ENCODE measurements at places on chromosomes 3 and 15.

- no peak for DNase-seq
Observed at GRCh38 chr3:140189267-140189666, 254.3 kb downstream of the CLSTN2 start.

DNA sequence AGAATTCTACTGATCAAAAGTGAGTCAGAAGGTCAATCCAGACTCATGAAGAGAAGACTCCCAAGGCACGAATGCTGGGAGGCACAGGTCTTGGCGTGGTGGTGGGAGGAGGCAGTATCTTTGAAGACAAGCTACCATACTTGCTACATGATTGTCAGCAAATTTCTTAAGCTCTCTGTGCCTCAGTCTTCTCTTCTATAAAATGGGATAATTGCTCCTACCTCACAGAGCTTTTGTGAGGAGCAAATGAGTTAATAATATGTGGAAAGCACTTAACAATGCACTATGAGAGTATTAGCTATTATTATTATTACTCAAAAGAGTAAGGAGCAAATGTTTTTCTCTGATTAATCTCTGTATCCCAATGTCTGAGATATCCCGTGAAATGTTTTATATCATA lies 36.2 kb downstream of the EHD4 start:
- no peak for DNase-seq

DNA sequence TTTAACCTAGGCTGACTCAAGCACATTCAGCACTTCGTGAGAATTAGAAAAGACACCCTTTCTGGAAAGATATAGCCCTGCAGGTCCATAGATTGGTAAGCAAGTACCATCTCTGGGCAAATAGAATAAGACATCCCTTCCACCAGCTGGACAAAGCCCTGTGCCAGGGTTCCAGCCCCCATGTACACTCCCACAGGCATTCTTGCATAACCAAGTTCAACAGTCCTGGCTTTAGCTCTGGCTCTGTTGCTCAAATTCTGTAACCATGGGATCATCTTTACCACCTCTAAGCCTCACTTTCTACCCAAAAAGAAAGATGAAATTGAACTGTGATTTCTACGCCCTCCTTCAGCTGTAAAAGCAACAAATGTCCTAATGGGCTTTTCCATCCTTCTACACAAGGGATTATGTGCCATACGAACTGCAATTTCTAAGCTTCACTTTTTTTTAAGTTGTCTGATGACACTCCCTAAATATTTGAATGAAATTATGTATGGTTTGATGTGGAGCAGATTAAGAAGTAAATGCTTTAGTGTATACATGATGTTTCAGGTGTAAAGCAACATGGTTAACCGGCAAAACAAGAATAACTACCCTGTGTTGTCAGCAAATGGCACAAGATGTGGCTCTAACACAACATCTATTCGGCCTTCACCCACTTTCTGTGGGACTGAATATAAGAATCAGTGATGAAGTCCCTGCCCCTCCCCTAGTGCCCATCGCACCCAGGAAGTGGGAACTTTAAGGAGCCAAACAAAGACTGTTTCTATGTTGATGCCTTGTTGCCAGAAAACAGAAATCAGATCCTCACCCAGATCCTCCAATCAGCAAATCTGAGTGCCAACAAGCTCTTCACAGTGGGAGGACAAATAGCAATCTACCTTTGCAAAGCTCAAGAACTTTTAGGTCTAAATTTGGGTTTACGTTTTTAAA lies 165.7 kb downstream of the P3H2 start:
- DNase-seq = no peak

DNA sequence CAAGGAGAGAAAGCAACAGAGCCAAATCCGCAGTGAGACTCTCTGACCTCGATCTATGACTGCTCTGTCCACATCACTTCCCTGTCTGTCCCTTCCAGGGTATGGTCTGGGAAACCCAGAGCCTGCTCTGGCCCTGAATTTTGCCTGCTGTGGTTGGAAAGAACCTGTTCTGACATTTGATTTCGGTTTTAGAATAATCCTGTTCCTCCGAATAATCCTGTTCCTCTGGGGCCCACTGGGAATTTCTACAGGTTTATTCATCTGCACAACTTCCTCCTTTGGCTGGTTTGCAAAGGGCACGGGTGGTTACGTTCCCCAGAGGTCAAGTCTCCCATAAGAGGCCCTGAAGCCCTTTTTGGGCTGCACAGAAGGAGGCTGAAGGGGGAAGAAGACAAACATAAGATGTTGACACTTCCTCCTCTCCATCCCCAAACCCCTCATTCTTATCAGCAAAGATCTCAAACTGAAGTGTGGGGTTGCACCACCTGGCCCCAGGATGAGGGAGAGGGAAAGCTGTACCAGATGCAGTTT lies 10.6 kb downstream of the LAMP3 start:
- DNase-seq = no peak

- DNase-seq = no peak
Observed at GRCh38 chr15:101697488-101697887, 26.8 kb downstream of the TARS3 start.

- DNase-seq = no peak
Observed at GRCh38 chr15:28125673-28126651, 26.8 kb upstream of the OCA2 start.

DNA sequence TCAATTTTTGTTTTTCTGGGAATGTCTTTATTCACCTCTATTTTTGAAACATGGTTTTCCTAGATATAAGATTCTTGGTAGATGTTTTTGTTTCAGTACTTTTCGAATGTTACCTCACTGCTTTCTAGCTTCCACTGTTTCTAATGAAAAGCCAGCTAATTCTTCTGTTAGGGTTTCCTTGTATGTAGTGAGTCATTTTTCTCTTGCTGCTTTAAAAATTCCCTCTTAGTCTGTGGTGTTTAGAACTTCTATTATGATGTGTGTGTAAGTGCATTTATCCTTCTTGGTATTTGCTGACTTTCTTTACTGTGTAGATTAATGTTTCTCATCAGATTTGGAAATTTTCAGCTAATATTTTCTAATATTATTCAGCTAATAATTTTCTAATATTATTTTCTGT lies 151.1 kb upstream of the OSTN start:
- DNase-seq = no peak

DNA sequence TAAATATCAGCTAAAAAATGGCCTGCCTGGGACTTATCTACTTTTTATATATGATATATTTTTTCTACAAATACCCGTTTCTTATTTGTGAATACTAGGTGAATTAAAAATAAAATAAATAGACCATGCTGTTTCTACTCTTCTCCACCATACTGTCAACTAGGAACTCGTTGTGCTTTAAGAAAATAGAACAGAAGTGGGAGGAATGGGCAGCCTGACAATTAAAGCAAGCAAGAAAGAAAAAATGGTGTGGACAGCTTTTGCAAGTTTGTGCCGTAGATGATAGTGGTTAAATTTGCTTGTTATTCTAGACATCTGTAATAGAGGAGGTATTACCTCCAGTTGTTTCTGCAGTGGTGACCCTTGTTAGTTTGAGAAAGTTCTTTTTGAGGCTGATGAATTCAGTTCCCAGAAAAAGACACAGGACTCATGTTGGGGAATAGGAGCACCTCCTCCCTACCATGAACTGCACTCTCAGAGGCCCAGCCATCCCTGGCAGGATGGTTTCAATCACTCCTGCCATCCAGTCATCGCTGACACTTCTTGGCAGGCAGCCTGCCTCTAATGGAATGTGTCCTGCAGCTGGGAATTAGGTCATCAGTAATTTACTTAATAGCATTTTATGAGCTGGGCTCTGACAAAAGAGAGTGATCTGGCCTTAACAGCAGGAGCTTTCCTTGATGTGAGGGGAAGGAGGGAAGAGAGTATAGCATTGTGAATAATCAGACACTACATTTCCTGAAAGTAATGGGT lies 105.0 kb upstream of the GAP43 start:
- no peak for DNase-seq

- DNase-seq = no peak
Observed at GRCh38 chr3:138395865-138396751, 38.3 kb upstream of the ESYT3 start.

- DNase-seq = no peak
Observed at GRCh38 chr3:193563426-193563825, 8.7 kb upstream of the ATP13A4 start.

- no peak for DNase-seq
Observed at GRCh38 chr3:187719628-187720336, 17.4 kb upstream of the RTP2 start.

- peak; percentile 58 for DNase-seq
Observed at GRCh38 chr3:36907911-36908646, 36.8 kb downstream of the TRANK1 start.

DNA sequence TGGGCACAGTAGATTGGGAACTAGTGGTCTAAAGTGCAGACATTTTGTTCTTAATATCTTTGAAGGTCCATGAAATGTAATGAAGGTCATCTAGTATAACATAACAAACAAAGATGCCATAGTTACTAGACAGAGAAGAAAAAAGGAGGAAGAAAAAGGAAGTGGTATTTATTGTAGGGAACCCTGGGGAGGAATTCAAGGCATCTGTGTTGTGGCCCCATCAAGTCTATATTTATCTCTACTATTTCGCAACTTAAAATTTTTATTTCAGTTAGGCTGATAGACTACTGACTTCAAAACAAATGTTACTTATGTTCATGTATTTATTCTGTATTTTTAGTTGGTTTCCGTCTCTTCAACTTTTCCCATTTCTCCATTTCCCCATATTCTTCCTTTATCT lies 48.9 kb upstream of the ZDHHC23 start:
- DNase-seq = no peak

- DNase-seq = no peak
Observed at GRCh38 chr15:42226648-42227047, 18.5 kb upstream of the VPS39 start.

GRCh38 chr3:49098429-49098828 lies 4.6 kb upstream of the QRICH1 start:
- no peak for DNase-seq

DNA sequence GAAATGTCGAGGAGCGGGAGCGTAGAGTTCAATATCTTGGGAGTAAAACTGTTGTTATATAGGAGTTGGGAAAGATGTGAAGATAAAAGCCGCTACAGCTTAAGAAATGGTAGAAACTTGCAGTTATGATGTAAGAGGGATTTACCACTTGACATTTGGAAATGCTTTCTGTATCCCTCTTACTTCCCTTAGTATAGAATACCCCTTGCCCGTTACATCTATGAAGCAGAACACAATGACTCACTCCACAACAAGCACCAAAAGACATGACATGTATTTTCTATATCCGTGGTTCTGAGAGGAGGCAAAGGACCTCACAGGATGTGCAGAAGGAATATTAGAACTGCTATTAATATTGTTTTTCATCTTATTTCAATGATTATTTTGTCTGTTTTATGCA lies 254.2 kb upstream of the NR2F2 start:
- DNase-seq = no peak

GRCh38 chr3:23830869-23831484 lies 25.2 kb downstream of the UBE2E1 start:
- DNase-seq = no peak

- DNase-seq = no peak
Observed at GRCh38 chr3:85710490-85710889, 751.7 kb downstream of the CADM2 start.

DNA sequence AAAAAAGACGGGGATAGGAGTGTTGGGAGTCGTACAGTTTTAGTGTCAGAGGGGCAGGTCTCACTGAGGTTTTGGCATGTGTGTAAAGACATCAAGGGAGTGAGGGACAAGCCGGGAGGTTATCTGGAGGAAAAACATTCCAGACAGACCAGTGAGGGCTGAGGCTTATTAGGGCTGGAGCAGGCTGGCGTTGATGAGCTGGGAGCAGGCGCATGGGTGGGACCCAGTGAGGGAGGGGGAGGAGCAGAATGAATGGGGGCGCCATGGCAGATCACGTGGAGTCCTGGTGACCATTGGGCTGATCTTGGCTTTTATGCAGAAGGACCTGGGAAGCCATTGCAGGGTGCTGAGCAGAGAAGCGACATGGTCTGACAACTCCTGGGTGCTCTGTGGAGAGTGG lies 180.2 kb downstream of the SLCO3A1 start:
- DNase-seq = no peak

GRCh38 chr3:123613543-123613942 lies 28.7 kb upstream of the HACD2 start:
- DNase-seq = no peak

DNA sequence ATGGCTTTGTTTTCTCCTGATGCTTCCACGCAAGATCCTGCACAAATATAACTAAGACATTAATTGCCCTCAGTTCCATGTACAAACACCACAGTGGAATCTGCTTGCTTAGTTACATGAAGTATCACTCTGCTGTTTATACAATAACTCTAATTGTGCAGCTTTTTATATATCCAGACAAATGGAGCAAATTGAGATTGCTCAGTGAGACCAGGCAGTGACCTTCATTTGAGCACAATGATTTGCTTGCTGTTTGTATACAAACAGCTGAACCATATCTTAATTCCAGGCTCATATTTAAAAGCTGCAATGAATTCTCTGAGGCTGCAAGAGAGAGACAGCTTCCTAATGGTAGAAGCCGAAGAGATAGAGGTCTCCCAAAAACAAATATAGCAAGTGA lies 243.7 kb downstream of the CADPS start:
- no peak for DNase-seq

DNA sequence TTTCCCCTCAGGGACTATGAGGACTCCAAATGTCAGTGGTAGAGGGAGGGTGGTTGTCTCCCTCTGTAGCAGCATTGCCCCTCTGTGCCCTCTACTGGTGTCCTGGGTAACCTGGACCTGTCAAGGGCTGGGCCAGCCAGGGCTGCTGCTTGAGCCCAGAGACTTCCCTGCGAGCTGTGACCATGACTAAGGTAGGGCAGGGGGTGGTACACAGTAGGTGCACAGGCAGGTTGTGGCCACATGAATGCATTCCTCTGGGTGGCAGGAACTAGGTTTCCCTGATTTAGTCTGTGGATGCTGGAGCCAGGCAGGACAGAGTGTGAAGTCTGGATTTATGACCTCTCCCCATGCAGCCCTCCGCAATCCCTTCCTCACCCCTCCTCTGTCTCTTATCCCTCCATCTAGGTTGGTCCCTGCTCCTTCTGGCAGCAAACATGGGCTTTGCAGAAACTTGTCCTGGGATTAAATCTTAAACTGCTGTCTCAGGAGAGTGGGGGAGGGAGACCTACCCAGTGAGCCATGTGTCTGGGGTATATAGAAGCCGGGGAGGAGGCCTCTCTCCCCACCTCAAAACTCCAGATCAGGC lies 8.7 kb upstream of the SEMA3F start:
- DNase-seq = no peak

GRCh38 chr3:107954845-107955244 lies 136.0 kb downstream of the CD47 start:
- DNase-seq = no peak

DNA sequence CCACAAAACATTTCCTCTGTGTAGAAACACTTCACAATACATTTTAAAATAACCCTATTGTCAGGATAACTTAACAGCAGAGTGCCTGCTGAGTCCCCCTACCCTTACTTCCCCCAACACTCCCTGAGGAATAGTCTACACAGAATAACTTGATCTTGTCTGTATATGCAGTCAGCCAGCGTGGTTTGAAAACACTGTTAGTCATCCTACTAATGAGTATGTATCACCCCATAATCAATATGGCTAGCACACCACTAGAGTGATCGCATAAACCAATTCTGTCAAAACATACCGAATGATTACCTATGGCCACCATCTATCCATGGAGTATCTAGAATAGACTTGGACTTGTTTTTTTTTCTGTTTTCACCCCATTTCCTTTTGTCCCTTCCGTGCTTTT lies 152.7 kb upstream of the NECTIN3 start:
- DNase-seq = no peak
